ENCODE measurements at places on chromosomes 4 and X.

DNA sequence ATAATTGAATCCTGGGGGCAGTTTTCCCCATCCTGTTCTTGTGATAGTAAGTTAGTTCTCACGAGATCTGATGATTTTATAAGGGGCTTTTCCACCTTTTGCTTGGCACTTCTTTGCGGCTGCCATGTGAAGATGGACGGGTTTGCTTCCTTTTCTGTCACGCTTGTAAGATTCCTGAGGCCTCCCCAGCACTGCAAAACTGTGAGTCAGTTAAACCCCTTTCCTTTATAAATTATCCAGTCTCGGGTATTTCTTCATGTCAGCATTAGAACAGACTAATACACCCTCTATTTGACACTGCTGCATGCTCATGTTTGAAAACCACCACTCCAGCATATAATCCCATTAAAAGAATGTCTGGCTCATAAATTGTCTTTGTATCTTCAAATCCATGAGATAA is 264.4 kb upstream of the ITM2A start:
- no peak for DNase-seq

- DNase-seq, result no peak
Measured at GRCh38 chr4:119598521-119598920, 30.1 kb downstream of the PDE5A start.

DNA sequence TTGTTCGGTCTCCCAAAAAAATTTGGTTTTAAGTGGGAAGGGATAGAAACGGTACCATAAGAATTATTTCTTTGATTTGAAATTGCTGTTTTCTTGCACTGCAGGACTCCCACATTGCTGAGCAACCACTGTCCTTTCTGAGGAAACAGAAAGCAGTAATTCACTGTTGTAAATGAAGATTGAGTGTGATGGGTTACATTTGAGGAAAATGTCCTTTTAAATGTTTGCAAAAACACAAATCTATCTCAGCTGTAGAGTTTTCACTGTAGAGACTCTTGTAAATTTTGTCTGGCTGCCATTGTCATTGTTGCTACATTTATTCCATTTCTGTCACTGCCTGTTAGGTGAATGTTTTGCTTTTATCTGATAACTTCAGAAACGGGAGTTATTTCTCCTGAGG is 105.2 kb downstream of the FRAS1 start:
- DNase-seq, result no peak

GRCh38 chrX:71181558-71181909 is 36.9 kb downstream of the NLGN3 start:
- peak; percentile 34 for DNase-seq

GRCh38 chr4:31445526-31445925 is 725.4 kb downstream of the PCDH7 start:
- no peak for DNase-seq

GRCh38 chrX:31213941-31214340 is 142.1 kb upstream of the FTHL17 start:
- DNase-seq, result peak; percentile 13

GRCh38 chrX:53930515-53931380 is 113.5 kb downstream of the PHF8 start:
- DNase-seq, result peak; percentile 51

GRCh38 chr4:77801260-77801608 is 17.9 kb downstream of the CNOT6L start:
- DNase-seq, result no peak

GRCh38 chr4:165360041-165360695 is 18.6 kb upstream of the CPE start:
- no peak for DNase-seq

- DNase-seq, result no peak
Measured at GRCh38 chr4:142142366-142143054, 506.1 kb downstream of the IL15 start.

GRCh38 chr4:101512416-101512815 is 165.1 kb upstream of the PPP3CA start:
- DNase-seq, result no peak

GRCh38 chrX:40395102-40395501 is 185.7 kb upstream of the ATP6AP2 start:
- no peak for DNase-seq

- DNase-seq, result no peak
Measured at GRCh38 chr4:139450586-139450985, 3.3 kb upstream of the RAB33B start.

DNA sequence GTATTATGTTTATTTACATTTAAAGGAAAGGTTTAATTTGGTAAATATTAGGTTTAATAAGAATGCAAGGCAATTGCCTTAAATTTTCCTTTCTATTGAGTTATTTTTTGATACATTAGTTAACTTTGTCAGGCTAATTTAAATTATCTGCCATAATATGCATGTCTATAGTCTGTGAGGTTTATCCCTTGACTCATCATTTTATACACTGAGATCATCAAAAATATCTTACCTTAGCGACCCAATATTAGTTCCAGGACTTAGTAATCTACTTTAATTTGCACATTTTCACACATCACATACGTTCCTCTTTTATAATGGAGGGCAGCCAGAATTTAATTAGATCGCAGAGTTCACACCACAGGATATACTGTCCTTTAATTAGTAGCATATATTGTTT is 999.5 kb upstream of the GRID2 start:
- no peak for DNase-seq

DNA sequence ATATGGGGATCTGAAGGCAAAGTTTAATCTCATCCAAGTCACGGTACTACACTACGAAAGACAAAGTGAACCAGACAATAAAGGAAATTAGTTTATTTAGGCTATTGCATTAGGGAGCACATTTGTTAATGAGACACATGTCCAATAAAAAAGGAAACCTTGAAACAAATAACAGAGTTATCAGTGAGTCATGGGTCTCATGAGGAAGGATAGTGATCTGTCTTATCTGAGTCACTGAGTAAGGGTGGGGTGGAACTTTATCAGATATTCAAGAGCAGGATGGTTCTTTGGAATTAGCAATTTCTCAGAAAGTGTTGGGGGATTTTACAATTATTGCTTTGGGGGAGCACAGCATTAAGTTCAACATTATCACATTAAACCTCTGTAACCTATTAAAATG is 188.9 kb upstream of the IL1RAPL1 start:
- DNase-seq, result no peak

DNA sequence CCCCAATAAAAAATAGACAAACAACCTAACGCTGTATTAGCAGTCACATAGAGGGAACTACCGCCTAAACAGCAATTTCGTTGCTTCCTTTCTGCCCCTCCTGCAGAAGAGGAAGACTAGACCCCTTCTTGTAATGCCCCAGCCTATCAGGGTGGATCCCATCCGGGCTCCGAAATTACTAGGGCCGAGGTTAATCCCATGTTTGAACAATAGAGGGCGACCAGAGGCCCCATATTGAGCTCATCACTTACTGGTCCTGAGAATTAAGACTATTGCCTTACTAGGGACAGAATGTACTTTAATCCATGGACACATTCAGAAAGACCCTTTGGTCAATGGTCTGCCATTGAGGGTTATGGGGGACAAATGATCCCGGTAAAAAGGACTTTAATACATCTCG is 11.8 kb upstream of the ZNF630 start:
- peak; percentile 36 for DNase-seq

DNA sequence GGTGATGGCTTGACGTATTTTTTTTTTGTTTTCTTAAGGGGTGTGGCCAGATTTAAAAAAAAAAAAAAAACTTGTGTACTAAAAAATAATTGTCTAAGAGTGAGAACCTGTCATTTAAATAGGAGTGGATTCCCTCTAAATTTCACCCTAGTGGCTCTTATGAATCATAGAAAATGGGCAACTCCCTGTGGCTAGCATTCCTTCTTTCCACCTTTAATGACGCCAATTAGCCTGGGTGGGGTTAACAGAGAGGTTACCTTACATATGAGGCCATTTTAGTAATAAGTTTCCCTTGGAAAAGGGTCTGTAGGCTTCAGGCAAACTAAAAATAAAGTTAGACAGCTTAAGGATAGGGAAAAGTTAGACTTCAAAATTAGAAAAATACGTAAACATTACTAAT is 223.5 kb upstream of the FAM241A start:
- no peak for DNase-seq

DNA sequence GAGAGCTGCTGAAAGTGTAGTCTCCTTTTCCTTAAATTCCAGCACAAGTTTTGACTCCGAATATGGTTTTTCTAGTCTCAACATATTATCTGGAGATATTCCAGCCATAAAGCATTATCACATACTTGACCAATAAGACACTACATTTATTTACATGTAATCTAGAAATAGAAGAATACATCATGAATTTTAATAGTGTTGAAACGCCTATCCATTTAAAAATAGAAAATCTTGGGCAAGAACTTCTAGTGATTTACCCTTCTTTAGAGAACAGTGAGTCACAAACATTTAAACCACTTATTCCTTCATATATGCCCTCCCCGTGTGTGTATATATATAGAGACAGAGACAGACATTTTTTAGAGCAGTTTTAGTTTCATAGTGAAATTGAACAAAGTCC is 161.5 kb downstream of the SOWAHB start:
- DNase-seq, result no peak

DNA sequence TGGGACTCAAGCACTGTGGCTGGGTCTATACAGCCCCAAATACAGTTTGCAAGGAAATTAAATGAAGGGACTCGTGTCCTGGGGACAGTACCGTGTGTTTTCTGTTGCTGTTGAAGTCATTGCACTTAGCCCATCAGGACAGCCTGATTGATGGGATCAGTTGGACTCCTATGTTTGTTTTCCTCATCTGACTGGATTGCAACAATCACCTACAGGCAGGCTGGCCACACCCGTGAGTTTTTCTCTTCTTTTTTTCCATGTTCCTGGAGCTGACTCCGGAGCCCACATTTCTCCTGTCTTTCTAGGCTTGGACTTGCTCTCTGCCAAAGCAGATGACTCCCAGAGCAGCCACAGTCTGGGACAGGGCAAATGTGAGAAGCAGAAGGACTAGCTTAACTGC is 38.1 kb downstream of the RTL9 start:
- no peak for DNase-seq
